ENCODE measurements at places on chromosomes 2 and 18.

GRCh38 chr2:188076149-188077056 is 215.3 kb upstream of the GULP1 start:
- DNase-seq: no peak

GRCh38 chr2:207321514-207321913 is 155.8 kb upstream of the KLF7 start:
- no peak for DNase-seq

DNA sequence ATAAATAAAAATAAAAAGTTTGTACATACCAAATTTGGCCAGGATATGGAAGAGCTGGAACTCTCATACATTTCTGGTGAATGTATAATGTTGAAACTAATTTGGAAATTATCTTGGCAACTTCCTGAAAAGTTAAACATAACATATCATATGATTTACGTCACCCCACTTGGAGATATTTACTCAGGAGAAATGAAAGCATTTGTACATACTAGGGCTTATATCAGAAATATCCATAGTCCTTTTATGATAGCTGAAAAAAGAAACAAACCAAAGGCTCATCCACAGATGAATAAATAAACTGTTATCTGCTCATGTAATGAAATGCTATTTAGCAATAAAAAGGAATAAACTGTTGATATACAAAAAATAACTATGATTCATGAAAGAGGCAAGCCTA is 318.2 kb upstream of the NRXN1 start:
- no peak for DNase-seq

GRCh38 chr2:181421464-181421863 is 35.7 kb upstream of the ITGA4 start:
- DNase-seq: no peak

DNA sequence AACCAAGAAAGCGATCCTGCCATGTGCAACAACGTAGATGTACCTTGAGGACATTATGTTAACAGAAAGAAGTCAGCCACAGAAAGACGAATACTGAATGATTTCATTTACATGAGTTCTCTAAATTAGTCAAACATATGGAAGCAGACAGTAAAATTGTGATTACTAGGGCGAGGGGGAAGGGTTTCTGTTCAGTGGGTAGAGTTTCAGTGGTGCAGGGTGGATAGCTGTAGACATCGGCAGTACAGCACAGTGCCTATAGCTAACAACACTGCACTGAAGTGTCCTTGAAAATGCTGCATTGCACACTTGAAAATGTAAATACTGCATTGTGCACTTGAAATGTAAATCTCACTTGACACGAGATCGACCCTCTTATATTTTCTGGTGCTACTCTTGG is 275.3 kb downstream of the GALR1 start:
- no peak for DNase-seq

- DNase-seq: no peak
Observed at GRCh38 chr2:231367178-231367577, 28.3 kb upstream of the B3GNT7 start.

DNA sequence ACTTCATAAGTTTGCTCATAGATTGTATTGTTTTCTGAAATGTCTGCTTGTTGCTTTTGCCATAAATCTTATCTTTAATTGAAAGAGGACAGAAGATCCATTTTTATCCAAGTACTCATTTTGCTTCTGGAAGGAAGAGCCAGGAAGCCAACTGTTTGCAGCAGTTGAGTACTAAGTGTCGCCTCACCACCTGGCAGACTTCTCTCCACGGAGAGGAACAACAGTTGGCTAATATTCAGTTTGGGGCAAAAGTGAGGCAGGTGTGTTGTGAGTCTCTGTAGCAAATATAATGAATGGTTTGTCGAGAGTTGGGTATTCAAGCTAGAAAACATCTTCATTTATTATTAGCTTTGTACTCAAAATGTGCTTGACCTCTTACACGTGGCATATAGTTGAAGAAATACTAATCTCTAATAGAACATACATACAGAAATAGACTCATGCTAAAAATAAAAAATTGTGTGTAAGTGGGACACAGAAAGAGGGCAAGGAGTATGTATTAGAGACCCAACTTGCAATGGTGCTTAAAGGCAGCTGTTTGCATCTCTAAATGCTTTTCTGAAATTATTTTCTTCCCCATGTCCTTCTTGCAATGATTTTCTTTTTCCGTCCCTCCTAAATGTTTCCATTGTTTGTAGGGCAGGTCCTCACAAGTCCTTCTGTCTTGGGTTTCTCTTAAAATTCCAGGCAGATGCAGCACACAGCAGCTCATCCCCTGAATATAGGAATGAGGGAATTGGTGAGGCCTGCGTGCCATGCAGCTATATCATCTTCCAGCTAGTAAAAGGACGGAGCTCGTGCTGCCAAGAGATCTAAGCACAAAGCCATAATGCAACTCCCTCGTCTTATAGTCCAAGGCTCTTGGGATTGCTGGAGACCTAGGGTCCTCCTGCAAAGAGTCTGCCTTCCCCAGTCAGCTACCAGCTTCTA is 44.8 kb upstream of the MAP3K20 start:
- DNase-seq: no peak

GRCh38 chr2:28678175-28678855 is 73.3 kb upstream of the PPP1CB start:
- no peak for DNase-seq

DNA sequence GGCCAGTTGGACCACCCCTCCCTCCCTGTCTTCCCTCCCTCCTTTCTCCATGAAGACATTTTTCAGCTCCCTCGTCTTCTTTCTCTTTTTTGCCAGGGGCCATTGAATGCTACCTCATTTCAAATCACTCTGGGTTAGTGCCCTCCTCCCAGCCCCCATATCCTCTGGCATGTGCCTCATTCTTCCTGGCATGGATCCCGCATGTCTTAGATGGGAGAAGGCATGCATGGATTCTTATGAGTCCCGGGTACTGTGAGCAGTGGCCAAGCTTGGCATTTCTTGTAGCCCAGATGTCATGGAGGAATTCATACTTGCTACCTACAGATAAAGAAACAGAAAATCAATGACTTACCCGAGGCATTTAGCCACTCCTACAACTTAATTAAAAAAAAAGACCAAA is 9.0 kb upstream of the HAAO start:
- DNase-seq: no peak

DNA sequence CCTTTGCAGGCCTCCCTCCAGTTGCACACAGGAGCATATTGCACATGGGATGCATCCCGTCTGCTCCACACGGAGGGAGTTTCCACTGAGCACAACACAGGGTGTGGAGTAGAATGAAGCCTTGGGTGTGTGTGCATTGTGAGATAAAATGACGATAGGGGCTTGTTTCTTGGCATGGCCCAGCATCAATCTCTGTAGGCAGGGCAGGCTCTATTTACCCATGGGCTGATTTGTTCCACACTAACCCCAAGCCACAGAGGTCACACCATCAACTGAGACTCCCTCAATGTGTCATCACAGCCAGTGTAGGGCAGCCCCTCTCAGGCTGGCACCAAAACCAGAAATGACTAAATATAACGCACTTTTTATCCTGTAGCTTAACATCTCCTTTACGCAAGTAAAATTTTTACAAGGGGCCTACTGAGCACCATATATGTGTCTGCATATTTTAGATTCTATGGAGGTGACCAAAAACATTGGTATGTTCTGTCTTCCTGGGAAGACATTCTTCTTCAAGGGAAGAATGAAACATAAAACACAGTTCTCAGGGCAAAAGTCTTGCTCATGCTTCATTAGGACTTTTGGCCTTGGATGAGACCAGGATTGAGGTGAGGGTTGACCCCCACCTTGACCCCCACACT is 2.7 kb upstream of the GKN1 start:
- DNase-seq: no peak

GRCh38 chr2:201378496-201379397 is 21.6 kb upstream of the FLACC1 start:
- no peak for DNase-seq

DNA sequence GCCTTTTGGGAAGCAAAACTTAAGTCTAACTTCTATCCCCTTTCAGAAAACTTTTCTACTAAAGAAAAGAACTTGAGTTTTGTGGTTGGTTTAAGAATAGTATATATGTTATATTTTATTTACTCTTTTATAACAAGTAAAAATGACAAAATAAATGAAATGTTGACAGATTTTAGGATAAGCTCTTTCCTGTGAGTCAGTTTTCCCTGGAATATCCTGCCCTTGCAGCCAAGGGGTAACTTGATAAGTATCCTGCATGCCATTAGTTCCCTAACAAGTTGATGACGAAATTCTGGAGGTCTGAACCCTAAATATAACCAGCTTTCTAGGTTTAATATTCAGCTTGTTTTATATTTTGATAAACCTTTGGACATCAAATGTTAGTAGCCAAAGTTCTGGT is 7.3 kb upstream of the HTR2B start:
- no peak for DNase-seq

DNA sequence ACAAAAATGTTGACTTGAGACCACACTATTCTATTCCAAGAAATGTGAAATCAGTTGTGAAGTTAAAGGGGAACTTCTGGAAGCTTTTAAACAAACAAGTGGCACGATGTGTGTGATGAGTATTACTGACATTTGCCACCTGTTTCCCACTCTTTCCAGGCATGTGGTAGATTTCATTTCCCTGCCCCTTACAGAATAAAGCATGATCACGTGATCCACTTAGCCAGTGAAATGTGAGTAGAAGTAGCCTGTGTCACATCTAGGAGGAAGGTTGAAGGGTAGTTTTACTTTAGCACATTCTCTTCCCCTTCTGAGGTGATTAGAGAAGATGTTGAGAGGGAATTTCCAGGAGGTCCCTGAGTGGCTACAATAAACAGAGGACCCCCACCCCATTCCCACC is 3.8 kb downstream of the COL4A4 start:
- no peak for DNase-seq

DNA sequence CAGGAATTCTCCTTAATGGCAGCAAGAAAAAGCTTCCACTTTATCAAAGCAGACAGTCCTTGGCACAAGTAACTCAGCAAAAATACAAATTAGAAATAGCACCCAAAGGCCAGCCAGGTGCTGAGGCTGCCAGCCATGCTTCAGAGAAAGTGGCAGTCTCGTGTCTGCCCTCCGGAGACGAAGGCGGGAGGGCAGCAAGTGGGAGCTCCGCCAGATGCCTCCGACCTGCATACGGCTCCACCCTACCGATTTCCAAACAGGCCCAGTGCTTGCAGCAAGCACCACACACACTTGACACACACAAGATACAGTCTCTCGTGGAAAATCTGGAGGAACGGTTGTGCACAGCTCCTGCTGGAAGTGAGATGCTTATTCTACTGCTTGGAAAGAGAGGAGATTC is 134.9 kb upstream of the REV1 start:
- no peak for DNase-seq

- no peak for DNase-seq
Observed at GRCh38 chr18:36831139-36831538, 2.2 kb downstream of the KIAA1328 start.

- DNase-seq: no peak
Observed at GRCh38 chr2:227817850-227818674, 4.4 kb downstream of the CCL20 start.

DNA sequence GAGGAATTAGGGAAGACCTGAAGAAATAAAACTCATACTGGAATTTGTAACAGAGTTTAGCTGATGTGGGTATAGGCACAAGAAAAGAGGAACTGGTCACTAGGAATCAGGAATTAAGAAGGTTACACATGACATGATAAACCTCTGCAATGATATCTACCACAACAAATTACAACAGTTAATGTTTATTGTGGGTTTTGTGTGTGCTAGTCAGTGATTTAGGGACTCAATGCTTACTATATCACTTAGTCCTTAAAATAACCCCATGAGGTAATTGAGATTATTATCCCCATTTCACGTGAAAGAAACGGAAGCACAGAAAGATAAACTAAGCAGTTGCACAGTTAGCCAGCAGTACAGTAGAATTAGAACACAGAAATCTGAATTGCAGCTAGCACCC is 415.8 kb upstream of the ZEB2 start:
- DNase-seq: no peak

DNA sequence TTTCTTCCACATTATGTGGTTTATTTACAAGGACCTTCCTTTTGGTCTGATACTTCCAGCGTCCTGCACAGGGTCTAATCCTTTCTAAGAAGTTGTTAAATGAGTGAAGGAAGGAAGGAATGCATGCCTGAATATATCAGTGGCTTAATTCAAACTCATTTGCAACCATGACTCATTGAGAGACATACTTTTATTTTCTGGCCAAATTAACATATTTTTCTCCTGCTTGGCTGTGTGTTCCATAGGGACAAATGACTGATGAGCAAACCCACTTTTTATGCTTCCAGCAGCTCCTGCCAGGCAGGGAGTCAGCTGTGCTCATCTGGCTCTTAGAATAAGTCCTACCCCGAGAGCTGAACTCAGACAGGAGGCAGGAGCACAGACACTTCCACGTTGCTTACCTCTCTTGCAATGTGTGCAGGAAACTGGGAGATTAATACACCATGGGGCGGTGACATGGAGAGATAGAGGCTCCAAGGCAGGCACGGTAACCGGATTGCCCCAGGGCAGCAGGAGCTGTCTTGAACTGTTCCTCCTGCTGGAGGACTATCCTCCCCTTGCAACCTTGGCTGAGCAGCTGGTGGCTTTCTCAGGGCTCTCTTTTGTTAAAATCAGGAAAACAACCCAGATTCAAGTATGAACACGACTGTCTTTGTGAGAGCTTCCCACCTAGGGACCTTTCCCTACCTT is 667.5 kb upstream of the HS6ST1 start:
- no peak for DNase-seq

- DNase-seq: no peak
Observed at GRCh38 chr2:40431600-40431955, 20.3 kb downstream of the SLC8A1 start.

- no peak for DNase-seq
Observed at GRCh38 chr2:120732506-120733237, 3.0 kb upstream of the GLI2 start.

DNA sequence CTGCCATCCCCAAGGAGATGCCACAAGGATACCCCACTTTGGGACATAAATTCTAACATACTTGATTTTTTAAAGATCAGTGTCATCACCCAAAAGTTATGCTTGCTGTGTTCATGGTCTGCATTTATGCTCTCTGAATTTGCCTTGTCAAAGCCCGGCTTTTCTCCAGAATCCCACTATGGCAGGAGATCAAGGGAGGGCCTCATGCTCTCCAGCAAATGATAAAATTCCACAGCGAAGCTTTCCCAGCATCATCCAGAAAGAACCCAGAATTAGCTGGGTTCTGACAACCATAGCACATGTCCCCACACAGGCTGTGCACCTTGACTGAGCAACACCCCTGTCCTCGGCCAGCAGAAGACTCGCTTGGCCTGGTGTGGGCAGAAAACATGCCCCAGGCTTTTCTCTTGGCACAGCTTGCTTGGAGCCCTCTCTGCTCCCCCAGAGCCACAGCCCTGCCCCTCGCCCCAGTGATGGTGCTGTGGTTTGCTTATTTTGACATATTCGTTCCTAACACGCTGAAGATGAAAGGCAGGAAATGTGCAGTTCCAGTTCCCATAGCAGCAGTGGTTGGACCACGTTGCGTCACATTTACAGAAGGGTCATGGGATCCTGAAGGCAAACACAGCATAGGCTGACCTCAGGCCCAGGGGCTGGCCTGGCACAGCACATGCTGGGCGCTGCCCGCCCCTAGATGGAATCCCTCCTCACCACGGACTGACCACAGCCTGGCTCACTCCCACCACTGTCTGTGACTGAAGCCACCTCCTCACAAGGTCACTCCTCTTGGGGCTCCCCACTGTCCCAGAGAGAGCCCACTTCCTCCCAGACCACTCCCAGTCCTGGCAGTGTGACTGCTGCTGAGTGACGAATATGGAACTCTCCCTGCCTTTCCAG is 14.1 kb upstream of the CHRNA1 start:
- no peak for DNase-seq

GRCh38 chr18:68467957-68468356 is 247.0 kb downstream of the TMX3 start:
- peak; percentile 86 for DNase-seq
